NCI-H187 treated with DMSO at 0.1 percent for 48 hours (cell line): ENCODE measurements at places on chromosomes 11 and 22.

- DNase-seq, result no peak
Observed at GRCh38 chr11:12831471-12832202, 157.4 kb downstream of the TEAD1 start.

- no peak for DNase-seq
Observed at GRCh38 chr11:130051082-130051481, 18.6 kb upstream of the APLP2 start.

- no peak for DNase-seq
Observed at GRCh38 chr22:38872831-38873248, 824 bp upstream of the CBX6 start.

GRCh38 chr11:64742087-64742888, 1.7 kb downstream of the RASGRP2 start:
- DNase-seq, result no peak

DNA sequence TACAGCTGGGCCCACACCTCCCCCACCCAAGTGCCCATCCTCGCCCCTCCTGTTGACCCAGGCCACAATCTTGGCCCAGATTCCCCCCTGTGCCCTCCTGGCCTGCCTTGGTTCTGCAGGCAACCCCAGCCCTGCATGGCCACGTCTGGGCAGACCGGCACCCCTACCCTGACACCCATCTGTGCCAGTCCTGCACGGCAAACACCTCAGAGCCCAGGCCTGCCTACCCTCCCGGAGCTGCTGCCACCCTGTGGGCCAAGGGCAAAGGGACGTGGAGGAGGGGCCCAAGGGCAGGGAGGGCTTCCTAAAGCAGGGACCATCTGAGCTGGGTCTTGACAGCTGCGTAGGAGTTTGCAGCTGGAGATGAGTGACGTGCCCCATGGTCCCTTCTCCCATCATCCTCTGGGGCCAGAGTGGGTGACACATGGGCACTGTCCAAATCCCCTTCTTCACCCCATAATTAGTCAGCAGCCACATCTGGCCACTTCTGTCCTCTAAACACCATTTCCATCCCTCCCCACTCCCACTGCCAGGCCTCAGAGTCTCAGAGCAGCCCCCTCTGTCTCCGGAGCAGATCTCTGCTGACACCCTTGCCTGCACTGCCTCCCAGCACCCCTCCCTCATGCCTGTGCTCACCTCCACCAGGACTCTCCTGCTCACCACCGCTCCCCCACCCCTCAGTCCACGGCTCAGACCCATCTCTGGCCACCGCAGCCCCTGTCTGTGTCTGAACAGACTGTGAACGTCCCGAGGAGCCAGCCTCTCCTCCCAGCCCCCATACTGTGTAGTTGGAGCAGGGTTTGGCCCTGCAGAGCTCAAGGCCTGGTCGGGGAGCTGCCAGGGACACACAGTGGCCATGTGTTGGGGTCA, 35.6 kb upstream of the PPARA start:
- DNase-seq, result no peak

- no peak for DNase-seq
Observed at GRCh38 chr11:66183494-66184048, 84.9 kb upstream of the RAB1B start.

DNA sequence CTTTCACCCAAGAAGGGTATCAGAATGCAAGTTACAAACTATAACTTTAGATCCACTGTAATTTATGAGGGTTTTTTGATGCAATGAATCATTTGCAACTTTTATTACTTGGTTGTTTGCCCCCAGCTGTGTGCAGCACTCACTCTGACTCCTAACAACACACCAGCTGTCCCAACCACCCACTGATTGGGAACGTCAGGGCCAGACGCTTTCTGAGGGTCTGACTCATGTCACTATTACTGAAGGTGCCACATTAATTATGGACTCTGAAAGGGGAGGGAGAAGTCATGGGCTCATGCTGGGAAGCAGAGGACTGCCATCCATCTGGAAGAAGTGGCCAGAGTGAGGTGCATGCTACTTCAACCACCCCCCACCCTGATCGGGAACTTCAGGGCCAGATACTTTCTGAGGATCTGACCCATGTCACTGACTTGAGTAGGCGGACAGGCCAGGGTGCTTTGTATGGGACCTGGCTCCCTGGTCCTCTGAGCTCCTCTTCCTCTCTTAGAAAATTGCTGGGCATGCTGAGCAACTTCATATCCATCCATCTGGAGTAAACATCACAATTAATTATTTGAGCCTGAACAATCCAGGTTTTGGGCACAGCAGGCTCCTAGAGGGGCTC, 44.9 kb upstream of the DRD2 start:
- no peak for DNase-seq
